Smooth muscle cell of the pulmonary artery (primary cell): ENCODE measurements at places on chromosomes 1 and 21. TPM values are rescaled to one million over a fixed set of nuclear protein-coding genes. Genes with fewer than 3 reads are reported as not detected.

SYT2 gene
- under 0.01 TPM in 1 of 2 replicates, not detected in the other for total RNA-seq

KRTAP6-3 gene
- not detected in 2 replicates for total RNA-seq

NEGR1 gene
- 15.7 and 36.2 TPM in 2 replicates for total RNA-seq

ZNF593 gene
- total RNA-seq = 13.6 and 14.0 TPM in 2 replicates

FAM151A gene
- not detected in 2 replicates for total RNA-seq

FAAP20 gene
- 29.1 and 31.1 TPM in 2 replicates for total RNA-seq

PAPPA2 gene
- total RNA-seq = 16.5 and 18.9 TPM in 2 replicates

SYPL2 gene
- total RNA-seq = 0.56 and 0.91 TPM in 2 replicates

LCE1D gene
- total RNA-seq = not detected in 2 replicates

AMY1C gene
- total RNA-seq = not detected in 2 replicates

ATAD3C gene
- total RNA-seq = 0.40 TPM in 1 of 2 replicates, not detected in the other

SPRR2B gene
- total RNA-seq = not detected in 2 replicates
